Kidney glomerular epithelial cell (primary cell): ENCODE measurements at places on chromosomes 1 and 21.
A peak's percentile ranks its signal among the peaks of the same experiment; 100 is the strongest.

DNA sequence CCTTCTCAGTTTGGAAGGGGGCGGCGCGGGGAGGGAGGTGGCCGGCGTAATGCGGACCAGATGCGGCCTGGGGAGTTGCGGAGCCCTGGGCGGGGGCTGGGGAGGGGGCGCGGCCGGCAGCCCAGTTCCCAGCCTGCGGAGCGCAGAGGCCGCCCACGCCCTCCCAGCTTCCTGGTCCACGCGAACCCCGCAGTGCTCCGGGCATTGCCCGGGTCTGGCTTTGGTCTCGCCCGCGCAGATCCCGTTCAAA is 695 bp downstream of the DMBX1 start:
- DNase-seq = no peak

GRCh38 chr1:76379506-76379905 is 305.0 kb downstream of the ST6GALNAC3 start:
- DNase-seq = no peak

GRCh38 chr1:102853136-102853535 is 255.2 kb downstream of the COL11A1 start:
- no peak for DNase-seq

DNA sequence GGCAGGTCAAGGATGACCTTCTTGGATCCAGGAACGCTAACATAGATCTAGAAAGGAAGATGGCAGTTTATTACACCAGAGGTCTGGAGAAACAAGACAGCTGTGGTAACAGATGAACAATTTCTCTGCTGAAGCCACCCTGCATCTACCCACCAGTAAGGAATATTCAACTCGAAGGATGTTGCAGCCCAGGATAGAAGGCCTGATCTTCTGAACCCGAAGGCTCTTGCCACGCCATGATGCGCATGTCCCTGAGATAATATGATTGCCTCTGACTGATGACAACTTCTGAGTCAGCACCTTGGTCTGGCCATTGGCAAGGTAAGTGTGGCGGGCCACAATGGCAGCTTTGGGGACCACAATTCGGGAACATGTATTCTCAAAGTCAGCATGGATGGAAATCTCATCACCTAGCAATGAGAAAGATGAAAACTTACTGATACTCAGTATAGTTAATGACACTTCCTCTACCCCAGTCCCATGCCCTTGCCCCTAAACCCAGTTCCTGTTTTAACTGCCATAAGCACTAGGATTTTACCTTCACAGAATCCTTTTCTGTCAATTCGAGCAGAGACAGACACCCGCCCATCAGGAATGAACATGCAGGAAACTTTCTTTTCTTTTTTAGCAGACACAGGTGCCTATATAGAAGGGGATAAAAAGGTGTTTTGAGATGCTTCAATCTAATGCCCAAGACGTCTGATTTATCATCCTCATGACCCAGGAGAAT is 1.8 kb downstream of the TXNIP start:
- DNase-seq = no peak

DNA sequence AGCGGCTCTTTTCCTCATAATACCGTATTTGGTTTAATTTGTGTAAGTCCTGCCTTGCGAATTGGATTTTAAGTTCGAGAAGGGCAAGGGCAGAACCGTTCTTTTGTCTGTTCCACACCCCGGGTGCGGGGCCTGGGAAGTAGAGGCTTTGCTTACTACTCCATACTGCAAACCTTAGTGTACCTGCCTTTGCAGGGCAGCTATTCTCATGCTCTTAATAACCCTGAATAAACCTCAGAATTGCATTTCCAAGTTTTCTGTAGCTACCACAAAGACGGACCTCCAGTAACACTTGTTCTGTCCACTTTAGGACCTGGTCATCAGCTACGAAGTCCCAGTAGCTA is 657 bp upstream of the HNRNPU start:
- DNase-seq = no peak

DNA sequence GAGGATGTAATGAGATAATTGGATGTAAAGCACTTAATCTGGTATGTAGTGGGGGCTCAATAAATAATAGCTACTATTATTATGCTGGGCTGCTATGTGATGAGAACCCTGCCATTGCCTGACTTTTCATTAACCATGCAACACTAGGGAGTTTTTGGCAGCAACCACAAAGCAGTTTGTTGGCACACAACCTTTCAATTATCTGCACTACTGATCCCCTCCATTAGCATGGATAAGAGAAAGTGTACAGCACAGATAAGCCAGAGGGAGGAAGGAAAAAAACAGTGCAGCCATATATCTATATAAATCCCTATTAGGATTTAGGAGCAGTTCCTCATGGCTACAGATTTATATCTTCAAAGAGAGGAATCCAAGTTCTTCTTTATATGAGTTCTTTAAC is 498.5 kb downstream of the NUF2 start:
- no peak for DNase-seq

DNA sequence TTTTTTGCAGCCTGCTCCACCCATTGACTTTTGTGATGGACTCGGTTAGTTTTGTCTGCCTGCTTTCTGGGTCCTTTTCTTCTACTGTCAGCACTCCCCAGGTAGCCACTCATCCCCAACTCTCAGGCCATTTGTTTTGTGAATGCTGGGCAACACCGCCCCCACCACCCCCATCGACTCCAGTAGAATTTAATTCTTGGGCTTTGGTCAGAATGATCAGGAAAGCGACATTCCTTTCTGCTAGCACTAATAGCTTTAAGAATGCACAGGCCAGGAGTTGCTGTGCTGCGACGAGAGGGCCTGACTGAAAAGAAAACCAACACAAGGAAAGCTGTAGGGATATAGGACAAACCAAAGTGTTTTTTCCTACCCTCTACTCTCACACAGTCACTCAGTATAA is 144.4 kb downstream of the CDC7 start:
- DNase-seq = peak; percentile 9
